Esophagus muscularis mucosa (tissue), 4 donors: ENCODE measurements at places on chromosomes 5 and 9. TPM values are rescaled to one million over a fixed set of nuclear protein-coding genes. Genes with fewer than 3 reads are reported as not detected.

DNA sequence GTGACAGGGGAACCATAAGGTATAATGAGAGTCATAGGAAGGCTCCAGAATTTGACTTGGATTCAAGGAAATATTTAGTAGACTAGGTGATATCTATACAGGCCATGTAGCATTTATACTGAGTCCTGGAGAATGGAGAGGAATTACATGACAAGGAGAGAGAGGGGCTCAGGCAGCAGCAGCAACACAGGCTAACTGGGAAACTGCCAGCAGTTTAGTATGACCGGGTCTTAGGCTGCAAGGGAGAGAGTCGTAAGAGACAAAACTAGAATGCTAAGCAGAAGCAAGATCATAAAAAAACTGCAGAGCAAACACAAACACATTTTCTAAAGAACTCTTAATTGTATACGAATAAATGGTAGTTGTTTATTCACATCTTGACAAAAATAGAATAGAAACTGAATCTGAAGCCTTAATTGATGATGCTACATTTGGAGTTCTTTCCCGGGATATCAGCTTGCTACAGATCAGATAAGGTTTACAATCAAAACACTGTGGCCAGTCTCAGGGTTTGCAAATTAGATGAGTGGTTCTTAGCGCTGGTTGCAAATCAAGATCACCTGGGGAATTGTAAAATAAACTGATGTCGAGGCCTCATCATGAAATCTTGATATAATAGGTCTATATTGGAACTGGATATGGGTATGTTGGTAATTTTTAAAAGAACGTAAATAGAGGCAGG lies 480.0 kb upstream of the C9orf72 start:
- DNase-seq: no peak

- no peak for DNase-seq
Observed at GRCh38 chr9:122370869-122371755, at the start of gene PTGS1. Gene PTGS1, plus strand, starts transcription at chr9:122371024. Its CDS starts 61 bp downstream, at chr9:122371085.

The SLC6A7 gene
- total RNA-seq: not detected

DNA sequence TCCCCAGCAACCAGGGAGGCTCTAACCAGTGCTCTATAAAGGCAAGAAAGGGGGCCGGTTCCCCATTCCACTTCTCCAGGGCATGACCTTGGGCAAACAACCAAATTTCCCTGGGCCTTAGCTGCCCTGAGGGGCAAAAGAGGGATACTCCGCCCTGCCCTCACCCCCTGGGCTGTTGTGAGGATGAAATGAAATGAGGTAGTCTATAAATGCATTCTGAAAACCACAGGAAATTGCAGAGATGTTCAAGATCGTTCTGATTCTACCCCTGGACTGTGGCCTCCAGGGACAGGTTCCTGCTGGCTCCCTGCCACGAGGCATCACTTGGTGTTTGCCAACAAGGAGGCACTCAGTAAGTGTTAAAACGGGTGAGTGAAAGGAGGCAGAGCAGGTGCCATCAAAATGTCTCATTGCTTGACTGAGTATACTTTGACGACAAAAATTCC lies 5.7 kb downstream of the RAPGEF1 start:
- DNase-seq: no peak

- no peak for DNase-seq
Observed at GRCh38 chr5:83817591-83817990, 96.9 kb upstream of the HAPLN1 start.

The FIBCD1 gene
- not detected for total RNA-seq

The TXNDC8 gene
- not detected for total RNA-seq

The SH3RF2 gene
- total RNA-seq: 1.2 TPM

The IFNK gene
- not detected for total RNA-seq

The CAPSL gene
- not detected for total RNA-seq

- no peak for DNase-seq
Observed at GRCh38 chr9:86354818-86355309, 654 bp upstream of the TUT7 start.

The RASGRF2 gene
- 6.7 TPM for total RNA-seq

- DNase-seq: no peak
Observed at GRCh38 chr9:98020476-98021145, 35.9 kb upstream of the NANS start.

The SLC30A5 gene
- 30.9 TPM for total RNA-seq

DNA sequence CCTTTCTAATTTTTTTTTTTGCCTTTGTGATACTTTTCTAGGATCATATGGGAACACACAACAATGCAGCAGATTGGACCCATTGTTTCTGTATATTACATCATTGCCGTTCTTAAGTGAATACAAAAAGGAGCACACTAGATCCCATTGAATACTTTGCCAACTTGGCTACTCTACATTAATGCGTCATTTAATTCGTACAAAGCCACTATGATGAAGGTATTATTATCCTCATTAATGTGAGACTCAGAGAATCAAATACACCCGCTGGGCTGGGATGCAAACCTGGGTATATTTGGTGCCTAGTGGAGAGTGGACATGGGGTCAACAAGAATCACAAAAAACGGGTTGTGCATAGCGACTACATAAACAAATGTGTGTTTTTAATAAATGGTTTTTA lies 31.9 kb downstream of the OR2K2 start:
- no peak for DNase-seq

GRCh38 chr5:67051164-67051563 lies 145.4 kb downstream of the CD180 start:
- no peak for DNase-seq

GRCh38 chr5:40572937-40573336 lies 106.8 kb upstream of the PTGER4 start:
- no peak for DNase-seq

DNA sequence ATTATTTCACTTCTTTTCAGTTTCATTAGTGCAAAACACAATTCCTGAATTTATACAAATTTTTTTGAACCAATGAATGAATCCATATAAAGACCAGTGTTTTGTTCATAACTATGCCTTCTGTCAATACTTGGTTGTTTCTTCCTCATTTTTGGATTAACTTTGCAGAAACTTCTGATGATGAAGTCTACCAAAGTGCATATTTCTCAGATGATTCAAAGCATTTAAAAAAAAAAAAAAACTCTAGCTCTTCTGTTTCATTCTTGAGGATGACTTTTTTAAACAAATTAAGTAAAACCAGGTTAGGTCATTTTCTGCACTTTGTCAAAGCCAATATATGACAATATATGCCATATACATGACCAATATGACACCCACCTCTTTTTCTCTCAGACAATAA lies 92.6 kb downstream of the CHSY3 start:
- DNase-seq: no peak

DNA sequence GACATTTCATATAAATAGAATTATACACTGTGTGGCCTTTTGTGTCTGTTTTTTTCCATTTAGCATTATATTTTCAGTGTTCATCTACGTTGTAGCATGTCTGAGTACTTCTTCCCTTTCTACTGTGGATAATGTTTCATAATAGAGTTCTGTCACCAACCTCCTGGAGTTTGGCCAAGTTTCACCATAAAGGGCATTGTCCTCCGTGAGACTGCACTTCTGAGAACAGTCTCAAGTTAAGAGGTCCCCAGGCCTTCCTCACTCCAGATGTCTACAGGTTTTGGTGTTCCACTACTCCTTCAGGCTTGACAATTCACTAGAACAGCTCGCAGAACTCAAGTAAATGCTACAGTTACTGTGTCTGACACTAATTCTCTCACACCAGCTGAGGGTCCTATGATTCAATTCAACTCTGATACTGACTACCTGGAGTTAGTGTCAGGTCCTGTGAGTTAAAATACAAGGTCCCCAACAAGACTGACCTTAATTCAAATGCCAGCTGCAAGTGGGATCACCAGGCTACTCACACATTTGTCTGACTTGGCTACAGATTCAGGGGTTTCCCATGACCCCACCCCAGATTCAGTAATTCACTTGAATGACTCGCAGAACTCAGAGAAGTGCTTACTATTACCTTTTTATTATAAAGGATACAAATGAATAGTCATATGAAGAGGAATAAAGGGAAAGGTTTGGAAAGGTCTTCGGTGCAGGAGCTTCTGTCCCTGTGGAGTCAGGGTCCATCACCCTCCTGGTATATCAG lies 31.1 kb downstream of the SLC35A4 start:
- DNase-seq: no peak
